ENCODE measurements at places on chromosomes 7 and 10.

DNA sequence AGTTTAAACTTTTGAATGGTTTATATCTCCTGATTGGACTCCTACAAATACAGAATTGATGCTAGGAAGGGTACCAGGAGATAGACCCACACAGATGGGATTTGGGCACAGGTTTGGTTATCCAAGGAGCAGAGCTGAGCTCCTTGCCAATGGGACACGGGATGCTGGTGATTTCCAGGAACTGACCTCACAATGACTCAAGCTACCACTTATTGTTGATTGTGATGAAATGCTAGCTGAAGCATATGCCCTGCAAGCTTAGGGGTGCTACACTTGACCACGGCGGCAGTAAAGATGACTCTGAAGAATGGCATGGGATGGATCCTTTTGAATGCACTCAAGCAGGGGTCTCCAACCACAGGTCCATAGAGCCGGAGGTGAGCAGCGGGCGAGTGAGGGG lies 45.5 kb upstream of the VKORC1L1 start:
- DNase-seq: no peak

DNA sequence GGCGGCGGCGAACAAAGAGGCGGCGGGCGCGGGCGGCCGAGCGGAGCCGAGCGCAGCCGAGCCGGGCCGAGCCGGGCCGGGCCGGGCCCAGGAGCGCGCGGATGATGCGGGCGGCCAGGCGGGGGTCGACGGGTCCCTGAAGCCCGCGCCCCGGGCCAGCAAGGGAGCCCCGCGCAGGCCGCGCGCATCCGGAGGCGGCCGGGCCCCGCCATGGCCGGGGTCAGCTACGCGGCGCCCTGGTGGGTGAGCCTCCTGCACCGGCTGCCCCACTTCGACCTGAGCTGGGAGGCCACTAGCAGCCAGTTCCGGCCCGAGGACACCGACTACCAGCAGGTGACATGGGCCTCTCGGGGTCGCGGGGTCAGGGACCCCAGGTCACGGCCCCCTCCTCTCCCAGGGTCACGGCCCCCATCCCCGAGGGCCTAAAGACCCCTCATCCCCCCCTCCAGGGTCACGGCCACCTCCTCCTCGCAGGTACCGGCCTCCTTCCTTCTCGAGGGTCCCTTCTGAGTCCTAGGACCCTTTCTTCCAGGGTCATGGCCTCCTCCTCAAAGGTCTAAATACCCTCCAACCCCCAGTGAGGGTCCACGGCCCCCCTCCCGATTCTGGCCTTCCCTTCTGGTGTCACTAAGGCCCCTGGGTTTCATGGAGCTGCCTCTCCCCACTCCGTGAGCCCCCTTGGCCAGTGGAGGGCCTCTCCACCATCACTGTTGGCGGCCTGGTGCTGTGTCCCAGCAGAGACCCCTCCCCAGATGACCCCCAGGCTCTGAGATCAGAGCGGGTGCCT lies at the start of gene TTYH3:
TTYH3 (plus strand) TSS at position 41 of the 787 bp plus-strand sequence; CDS start at position 211, 170 bp downstream.
- no peak for DNase-seq

- DNase-seq: no peak
Observed at GRCh38 chr7:110595694-110596093, 495.2 kb upstream of the LRRN3 start.

GRCh38 chr7:42217548-42217947 lies 19.5 kb downstream of the GLI3 start:
- DNase-seq: no peak

DNA sequence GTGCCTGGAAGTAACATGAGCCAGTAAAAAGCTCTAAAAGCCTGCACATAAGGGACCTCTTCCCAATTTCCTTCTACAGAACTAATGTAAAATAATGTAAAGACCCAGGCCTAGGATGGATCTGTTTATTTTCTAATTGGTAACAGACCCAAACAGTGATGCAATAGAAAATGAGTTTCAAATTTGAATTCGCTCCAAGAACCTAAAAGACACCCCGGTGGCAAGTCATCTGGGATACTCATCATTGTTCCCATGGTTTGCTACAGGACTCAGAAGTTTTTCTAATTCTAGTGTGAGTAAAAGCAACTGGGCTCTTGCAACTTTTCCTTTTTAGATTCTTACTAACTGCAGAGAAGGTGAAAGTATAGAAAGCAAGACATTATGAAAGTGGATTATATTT lies 271.3 kb upstream of the CACNA2D1 start:
- no peak for DNase-seq

- DNase-seq: no peak
Observed at GRCh38 chr10:90032519-90032918, 331.1 kb downstream of the KIF20B start.

- DNase-seq: no peak
Observed at GRCh38 chr10:89648074-89648473, 3.0 kb upstream of the PANK1 start.

GRCh38 chr10:30818010-30818660 lies 188.6 kb upstream of the LYZL2 start:
- no peak for DNase-seq

- DNase-seq: no peak
Observed at GRCh38 chr10:131896403-131896802, 4.4 kb upstream of the PPP2R2D start.

DNA sequence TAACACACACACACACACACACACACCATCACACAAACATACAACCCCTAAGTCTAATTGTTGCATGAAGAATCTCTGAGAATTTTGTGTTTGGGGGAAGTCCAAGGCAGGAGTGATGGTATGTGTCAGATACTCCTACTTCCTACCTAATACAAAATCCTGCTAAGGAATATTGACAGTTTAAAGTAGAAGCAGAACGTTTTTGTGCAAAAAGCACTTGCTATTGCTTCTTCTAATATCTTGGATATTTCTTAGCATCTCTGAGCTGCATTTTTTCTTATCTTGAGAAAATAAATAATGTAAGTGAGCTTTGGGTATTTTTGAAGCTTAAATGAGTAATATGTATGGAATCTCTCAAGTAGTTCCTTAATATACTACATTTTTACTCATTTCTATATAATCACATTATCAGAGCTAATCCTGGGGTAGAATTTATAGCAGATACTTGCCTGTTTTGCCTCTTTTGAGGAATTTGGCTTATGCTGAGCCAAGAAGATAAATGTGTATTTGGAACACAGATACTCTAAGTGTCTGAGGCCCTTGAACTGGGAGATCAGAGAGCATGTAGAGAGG lies 212.3 kb downstream of the DKK1 start:
- no peak for DNase-seq

- DNase-seq: no peak
Observed at GRCh38 chr10:16905320-16905719, 88.1 kb upstream of the RSU1 start.

GRCh38 chr10:12186323-12186722 lies 9.4 kb downstream of the NUDT5 start:
- no peak for DNase-seq

GRCh38 chr10:100103581-100103980 lies 21.9 kb upstream of the CPN1 start:
- DNase-seq: no peak

DNA sequence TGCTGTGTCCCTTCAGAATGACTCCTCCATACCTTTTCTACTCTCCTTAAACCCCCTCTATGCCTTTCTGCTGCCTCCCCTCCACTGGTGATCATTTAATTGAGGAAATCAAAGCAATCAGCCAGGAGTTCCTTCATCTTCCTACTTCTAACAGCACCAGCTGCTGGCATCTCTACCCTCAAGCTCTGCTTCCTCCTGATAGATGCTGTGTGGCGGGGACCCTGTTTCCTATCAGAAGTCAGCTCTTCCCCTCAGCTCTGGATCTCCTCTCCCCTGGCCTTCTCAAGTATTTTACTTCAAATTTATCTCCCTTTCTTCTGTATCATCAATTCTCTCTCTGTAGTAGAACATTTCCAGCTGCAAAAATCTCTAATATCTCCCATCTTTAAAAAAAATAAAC lies 183.7 kb downstream of the ELMO1 start:
- no peak for DNase-seq

DNA sequence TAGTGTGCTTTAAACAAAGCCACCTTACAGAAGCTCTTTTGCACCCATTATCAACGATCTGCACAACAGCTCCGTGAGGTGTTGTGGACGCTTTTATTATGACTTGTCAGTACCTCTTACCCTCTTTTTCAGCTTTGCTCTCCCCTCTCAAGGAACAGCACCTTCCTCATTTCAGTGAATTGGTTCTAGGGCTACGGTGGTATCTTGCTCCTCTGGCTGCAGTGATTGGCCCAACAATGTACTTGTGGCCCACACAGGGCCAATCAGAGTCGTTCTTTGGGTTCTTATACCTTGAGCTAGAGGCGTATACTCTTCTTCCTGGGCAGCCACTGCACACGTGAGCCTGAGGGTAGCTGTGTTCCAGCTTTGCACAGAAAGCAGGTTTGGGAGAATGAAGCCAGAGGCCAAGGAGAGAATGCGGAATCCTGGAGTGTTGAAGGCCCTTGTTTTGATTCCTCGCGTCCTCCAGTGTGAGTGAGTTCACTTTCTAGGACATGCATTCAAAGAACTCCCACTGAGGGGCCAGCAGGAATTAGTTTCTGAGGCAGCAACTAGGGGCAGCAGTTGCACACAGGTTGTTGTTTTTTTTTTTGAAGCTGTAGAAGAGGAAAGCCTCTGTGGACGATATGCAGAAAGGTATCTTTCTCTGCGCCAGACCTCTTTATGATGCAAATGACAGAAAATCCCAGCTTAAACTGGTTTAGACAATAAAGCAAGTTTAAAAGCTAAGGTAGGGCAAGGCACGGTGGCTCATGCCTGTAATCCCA lies 49.8 kb upstream of the PDZD8 start:
- DNase-seq: no peak

- DNase-seq: no peak
Observed at GRCh38 chr10:75297021-75297599, 61.4 kb upstream of the COMTD1 start.
